ENCODE measurements at places on chromosomes 11 and 22.

GRCh38 chr22:17492247-17492646 lies 71.1 kb upstream of the SLC25A18 start:
- no peak for DNase-seq

DNA sequence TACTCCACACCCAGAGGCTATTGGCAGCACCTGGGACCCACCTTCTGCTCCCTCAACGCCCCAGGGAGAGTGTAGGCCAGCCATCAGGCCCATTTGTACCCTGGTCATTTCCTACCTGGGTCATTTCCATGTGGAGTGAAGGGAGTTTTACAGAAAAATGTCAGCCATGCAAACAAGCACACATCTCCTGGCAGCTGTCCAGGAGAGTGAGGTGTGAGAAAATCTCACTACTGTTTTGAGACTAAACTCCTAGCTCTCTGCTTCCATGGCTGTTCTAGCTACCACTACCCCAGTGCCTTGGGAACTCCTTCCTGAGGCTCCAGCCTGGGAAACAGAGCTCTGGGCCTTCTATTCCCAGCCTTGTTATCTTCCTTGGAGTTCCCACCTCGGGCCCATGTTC lies 2.8 kb upstream of the TMPRSS13 start:
- DNase-seq = no peak

GRCh38 chr11:94593030-94593429 lies 25.9 kb downstream of the PIWIL4 start:
- DNase-seq = peak; percentile 44

DNA sequence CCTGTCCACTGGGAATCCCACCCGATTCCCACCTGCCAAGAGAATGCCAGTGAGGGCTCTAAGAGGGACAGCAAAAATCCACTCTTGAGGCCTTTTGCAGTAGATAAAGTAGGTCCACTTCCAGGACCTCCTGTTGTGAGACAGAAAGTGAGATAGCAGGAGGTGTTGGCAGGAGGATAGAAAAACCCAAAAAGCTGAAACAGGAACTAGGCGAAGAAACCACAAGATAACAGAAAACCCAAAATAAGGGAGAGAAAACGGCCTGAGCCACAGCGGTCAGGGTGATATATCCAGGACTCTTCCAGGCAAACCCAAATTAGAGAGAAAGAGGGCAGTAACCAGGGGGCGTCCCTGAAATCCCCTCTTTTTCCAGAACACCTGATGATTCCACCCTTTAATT lies 79.7 kb upstream of the LINC01488 start:
- DNase-seq = no peak

DNA sequence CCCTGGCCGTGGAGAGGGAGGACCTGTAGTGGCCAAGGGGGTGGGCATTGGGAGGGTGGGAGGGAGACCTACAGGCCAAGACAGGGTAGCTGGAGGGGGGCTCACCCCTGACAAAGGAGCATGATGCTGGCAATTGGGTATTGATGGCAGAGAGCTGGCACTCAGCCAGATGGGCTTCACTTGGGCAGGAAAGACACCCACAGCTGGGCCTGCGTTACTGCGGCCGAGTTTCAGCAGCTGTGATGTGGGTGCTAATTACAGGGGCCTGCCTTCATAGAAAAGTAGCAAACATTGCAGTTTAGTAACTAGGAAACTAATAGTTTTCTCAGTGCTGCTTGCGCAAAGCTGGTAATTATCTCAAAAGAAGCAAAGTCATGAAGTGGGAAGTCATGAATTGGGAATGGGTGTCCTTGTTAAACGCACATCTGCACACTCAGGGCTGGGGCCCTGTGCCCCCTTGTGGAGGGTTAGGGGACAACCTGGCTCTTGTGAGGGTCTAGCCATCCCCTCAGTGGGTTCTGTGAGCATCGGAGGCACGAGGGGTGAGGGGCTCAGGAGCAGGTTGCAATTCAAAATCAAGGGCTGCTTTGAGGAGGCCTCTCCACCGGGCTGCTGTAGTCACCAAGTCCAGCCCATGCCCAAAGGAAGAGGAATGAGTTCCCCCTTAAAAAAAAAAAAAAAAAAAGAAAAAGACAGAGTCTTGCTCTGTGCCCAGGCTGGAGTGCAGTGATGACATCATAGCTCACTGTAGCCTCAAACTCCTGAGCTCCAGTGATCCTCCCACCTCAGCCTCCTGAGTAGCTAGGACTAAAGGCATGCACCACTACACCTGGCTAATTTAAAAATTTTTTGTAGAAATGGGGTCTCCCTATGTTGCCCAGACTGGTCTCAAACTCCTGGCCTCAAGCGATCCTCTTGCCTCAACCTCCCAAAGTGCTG lies 24.4 kb upstream of the TXNRD2 start:
- DNase-seq = no peak

DNA sequence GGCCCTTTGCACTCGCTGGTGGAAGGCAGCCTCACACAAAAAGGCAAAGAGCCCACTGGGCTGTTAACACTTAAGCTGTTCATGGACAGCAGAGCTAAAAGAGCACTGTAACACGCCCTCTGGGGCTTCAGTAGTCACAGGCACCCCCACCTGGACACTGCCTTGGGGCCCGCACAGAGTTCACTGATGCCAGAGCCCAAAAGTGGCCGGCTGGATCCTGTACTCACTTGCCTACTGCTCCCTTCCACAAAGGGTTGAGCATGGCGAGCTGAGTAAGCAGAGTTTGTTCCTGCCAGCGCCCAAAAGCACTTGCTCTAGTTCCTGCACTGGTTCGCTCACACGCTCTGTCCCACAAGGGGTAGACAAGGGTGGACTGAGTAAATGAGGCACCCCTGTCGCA lies 78.8 kb downstream of the RELT start:
- no peak for DNase-seq

GRCh38 chr22:19038164-19038546 lies 84.1 kb downstream of the DGCR2 start:
- DNase-seq = no peak

DNA sequence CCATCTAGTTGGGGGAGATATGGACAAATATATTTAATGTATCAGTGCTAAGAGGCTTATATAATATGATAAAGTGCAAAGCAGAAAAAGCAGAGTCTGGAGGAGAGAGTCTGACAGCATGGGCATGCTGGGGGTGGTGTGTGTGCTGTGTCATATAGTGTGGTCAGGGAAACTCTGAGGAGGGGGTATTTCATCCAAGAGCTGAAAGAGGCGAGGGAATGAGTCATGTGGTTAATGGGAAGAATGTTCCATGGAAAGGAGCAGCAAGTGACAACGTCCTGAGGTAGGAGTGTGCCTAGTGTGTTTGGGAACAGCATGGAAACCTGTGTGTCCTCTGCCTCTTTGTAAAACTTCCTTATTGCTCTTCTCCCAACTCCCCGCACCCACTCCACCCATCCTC lies 38.0 kb downstream of the EIF3F start:
- peak; percentile 54 for DNase-seq

DNA sequence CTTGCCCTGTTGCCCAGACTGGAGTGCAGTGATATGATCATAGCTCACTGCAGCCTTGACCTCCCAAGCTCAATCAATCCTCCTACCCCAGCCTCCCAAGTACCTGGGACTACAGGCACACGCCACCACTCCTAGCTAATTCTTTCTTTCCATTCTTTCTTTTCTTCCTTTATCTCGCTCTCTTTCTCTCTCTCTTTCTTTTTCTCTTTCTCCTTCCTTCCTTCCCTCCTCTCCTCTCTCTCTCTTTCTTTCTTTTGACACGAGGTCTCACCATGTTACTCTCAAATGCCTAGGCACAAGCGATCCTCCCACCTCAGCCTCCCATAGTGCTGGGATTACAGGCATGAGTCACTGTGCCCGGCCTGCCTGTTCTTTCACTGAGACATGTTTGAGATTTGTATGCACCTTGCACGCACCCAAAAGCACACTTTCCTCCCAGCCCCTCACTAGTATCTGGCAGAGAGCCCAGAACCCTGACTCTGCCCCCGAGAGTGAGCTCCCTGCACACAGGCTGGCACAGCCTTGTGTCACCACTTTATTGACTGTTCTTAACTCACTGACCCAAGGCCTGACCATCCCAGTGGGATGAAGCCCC lies 56.8 kb downstream of the CD6 start:
- DNase-seq = no peak

DNA sequence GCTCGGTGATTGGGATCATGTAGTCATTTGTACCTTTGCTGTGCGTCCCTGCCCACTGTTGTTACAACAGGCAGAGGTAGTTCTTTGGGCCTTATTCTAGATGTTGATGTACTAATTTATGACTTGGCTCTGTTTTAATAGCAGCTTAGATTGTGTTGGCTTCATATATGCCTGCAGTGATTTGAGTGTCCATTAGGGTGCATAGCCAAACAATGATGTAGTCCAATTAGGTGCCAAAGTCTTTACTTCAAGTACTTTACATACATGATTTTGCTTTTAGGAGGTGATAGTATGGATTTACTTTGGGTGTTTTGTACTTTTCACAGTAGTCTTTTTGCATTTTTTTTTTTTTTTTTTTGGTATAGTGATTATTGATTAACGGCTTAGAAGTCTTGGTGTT lies 46.4 kb downstream of the PPP6R3 start:
- no peak for DNase-seq
